HCEC 1CT (cell line): ENCODE measurements at places on chromosomes 2 and 18.

DNA sequence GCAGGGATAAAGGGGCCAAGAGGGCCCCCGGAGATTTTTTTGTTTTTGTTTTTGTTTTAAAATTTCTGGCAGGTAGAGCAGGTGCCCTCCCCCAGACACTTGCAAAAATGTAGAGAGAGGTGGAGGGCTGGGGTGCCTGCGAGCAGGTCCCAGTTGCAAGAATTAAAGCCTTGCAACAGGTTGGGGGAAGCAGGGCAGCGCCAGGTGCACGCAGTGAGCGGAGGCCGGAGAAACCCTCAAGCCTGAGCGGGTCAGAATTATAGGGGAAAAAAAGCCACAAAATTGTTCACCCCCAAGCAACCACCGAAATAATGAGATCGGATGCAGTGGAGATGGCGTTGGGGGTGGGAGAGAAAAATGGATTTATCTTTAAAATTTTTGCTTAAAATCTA, 527 bp downstream of the IGFBP5 start:
- no peak for DNase-seq

GRCh38 chr2:74216642-74217041, 18.2 kb downstream of the MTHFD2 start:
- DNase-seq = no peak

DNA sequence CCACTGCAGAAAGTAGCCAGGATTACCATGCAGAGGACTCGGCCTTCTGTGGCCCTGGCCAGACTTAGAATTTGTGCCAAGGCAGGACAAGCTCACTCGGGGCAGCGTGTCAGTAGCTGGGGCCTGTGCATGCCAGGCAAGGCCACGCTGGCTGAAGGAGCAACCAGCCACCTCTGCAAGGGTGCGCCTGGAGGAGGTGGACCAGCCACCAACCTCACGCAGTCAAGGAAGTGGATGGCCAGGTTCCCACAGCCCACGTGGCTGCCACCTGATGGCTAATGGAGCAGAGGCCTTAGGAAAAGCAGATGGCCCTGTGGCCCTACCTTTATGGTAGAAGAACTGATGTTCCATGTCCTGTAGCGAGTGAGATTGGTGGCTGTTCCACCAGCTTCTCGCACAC, 107.9 kb downstream of the CCDC74A start:
- no peak for DNase-seq

DNA sequence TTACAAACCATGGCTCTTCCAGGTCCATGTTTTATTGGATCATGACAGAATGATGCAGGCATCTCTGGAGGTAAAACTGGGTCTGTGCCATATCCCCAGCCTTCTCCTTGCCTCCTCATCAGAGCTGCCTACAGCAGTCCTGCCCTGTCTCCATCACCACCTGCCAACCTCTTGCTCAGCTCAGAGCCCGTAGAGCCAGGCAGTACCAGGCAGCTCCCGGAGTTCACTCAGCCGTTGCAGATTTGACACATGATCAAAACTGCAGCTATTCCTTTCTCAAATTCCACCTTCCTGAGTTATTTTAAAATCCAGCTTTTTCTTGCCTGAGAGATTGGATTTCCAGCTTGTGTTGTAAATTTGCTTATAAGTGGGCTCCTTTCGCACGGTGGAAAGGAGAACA, 218.2 kb upstream of the CELF4 start:
- no peak for DNase-seq

DNA sequence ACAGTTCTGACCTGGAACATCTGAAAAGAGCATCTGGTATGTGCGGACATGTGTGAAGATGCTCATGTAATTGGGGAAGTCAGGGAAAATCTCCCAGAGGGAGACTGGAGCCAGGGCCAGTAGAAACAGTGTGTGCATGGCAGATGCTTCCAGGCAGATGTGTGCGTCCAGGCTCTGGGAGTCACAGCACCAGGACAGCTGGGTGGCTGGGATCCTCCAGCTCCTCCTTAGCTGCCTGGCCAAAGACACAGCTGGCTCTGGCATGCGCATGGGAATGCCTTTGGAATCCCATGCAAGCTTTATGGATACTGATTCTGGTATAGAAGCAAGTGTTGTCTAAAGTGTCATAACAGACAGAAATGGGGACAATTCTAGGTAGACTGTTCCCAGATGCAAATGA, 369.7 kb downstream of the INSIG2 start:
- no peak for DNase-seq

DNA sequence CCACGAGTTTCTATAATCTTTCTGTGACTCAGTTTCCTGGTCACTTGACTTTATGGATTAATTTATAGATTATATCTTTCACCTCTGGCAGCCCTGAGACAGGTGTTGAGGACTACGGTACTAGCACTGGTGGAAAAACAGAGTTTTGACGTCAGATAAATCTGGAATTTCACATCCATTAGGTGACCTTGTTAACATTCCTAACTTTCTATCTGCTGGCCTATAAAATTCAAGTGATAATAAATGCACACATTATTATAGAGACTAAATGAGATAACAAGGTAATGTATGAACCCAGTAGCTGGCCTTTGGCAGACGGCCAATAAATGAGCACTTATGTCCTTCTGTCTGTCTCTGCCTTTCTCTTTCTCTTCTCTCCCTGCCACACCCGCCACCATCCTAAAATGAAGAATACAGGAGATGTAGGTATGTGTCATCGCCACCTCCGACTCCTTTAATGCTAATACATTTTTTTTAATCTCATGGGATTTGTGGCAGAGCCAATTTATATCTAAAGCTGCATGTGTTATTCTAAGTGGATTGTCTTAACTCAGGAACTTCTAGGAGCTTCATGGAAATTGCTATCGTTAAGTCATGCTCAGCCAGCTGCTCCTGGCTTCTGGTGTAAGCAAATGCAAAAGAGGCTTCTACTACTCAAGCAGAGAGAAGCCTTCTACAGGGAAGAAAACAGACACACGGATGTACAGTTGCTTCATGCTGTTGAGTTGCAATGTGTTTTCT, 2.3 kb downstream of the TM4SF20 start:
- DNase-seq = no peak

- DNase-seq = no peak
Observed at GRCh38 chr2:174544156-174544555, 53.4 kb downstream of the WIPF1 start.

DNA sequence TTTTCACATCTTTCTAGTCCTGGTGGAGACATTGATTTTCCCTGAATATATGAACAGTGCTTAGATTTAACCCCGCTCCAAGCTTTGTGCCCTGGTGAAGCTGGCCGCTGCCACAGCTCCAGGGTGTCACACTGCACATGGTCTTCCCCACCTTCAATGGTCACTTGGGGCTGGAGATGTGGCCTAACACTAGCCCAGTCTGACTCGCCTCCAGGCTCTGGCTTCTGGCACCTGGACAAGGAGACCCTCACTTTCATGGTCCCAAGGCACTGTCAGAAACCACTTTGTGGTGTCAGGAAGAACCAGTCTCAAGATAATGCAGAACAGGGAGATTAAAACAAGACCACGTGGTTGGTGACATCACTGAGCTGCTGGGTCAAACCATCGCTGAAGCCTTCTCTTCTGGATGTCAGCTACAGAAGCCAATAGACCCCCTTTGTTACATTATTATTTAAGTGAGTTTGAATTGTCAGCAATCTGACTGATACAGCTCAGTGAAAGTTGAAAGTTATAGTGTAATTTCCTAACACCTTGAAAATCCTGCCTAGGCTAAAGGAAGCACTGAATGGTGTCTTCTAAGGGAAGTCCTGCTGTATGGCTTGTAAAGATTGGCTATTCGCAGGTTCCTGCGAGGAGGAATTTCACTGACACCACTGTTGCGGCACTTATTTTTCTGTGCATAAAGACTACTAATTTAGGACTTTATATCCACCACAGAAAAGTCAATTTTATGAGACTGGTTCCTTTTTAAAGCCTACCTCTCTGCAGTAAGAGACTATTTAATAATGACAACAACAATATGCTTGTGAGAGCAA, 55.0 kb upstream of the CTDP1 start:
- DNase-seq = no peak

GRCh38 chr2:233081232-233081730, 21.1 kb downstream of the INPP5D start:
- no peak for DNase-seq

DNA sequence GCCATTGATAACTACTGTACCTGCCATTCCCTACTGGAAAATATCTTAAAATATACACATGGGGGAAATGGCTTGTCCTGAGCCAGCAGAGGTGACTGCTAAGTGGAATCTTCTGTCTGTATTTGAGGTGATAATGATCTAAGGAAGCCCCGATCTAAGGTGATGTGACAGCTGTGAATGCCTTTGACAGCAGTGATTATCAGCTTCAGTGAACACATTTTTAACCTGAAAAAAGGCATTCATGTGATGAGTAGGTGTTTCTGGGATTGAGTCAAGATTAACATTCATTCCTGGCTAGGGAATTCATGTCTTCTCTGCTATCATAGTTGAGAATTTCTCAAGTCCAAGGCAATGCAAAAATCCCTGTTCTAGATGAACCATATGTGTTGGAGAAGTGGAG, 9.1 kb upstream of the MAPRE2 start:
- DNase-seq = no peak

DNA sequence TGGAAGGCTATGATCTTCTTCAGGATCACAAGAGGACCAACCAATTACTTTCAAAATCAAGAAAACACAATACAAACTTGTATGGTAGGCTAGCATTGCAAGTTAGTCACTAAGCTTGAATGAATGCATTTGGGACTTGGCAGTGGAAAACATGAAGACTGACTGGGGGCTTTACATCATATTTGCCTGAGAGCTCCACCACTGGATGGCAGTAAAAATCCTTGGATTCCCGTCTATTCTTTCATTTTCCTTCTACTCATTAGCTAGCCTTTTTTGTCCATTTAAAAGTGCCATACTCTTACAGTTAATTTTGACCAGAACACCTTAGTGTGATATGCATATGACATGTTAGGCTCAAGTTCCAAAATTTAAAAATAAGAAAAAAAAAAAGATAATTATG, 63.5 kb upstream of the RASGRP3 start:
- peak; percentile 70 for DNase-seq

DNA sequence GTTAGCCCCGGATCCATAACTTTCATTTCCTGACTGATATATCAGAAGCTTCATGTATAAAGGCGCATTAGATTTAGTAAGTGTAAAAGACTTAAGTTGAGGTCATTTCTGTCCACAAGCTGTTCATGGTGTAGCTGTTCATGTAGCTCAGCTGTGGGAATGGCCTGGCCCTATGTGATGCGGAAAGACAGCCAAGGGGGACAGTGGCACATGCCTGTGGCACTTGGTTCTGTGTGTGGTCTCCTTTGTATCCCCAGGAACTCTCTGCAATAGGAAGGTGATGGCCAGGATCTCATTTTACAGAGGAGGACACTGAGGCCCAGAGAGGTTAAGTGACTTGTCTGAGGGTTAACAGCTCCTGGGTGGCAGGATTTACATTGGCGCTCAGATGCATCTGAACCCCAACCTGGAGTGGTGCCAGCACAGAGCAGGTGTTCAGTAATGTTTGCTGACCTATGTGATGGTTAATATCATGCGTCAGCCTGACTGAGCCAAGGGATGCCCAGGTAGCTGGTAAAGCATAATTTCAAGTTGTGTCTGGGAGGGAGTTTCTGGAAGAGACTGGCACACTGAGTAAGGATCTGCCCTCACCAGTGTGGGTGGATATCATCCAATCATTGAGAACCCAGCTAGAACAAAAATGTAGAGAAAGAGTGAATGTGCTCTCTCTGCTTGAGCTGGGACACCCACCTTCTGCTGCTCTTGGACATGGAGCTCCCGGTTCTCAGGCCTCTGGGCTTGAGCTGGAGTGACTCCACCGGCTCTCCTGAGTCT, 25.4 kb downstream of the HPCAL1 start:
- DNase-seq = no peak

DNA sequence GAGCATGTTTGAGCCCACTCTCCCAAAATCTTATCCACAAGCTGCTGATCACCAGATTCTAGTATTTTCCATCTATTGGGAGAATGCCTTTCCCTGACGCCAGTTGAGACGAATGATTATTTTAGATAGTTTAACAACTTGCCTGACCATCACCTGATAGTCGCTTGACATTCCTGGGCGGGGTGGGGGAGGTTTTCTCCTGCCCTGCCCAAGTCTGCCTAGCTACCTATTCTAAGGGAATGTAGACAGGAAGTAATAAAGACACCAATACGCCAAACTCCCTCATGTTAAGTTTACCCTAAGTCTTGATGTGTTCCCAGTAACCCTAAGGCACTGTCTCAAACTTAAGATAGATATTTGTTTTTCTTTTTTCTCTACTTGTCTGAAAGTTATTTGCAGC, 4.6 kb upstream of the ACAA2 start:
- no peak for DNase-seq

DNA sequence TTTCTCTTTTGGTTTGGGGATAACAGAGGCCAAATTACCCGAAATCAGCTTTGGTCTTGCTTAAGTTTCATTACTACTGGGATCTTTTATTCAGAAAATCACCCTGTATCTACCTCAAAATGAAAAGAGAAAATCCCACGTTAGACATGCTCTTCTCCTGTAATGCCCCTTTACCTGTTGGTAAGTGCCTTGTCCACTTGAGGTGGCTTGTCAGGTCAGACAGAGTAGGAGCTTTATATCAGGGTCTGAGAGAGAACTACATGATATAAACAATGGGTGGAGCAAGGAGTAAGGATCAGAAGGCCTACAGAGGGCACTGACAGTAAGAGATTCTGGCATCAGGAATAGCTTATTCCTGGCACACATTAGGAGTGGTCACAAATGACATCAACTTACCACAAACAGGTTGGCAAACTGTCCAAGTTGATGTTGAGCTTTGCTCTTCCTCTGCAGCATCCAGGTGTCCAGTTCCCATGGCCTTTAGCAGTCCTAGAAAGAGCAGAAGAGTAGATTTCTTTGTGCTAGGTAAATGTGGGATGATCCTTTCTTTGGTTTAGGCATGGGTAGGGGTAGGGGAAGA, at the start of gene REG1B:
REG1B (minus strand) TSS at position 209 of the 580 bp plus-strand sequence. CDS start 381 bp downstream, outside the sequence.
- no peak for DNase-seq

DNA sequence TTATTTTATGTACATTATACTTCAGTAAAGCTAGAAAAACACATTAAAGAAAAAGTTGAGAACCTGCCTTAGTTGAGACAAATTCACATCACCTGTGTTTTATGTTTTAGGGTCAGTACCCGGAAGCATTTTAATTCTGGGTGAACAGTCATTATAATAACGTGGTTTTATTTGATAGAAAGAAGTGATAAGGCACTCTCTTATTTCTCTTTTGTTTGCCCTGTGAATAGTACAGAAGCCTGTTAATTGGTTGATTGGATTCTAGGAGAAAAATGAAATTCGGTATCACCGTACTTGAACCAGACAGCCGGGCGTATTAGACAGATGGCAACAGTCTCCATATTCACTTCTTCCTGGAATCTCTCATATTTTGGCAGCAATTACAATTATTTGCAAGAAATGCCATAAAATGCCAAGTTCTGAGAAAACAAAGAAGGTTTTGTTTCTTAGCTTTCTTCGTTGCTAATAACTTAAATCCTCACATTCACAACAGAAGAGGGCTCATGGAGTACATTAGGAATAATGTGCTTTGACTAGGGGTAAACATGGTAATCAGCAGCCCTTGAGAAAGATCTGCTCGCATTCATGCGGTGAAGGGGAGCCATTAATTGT, 168.7 kb upstream of the RASGRP3 start:
- DNase-seq = no peak

DNA sequence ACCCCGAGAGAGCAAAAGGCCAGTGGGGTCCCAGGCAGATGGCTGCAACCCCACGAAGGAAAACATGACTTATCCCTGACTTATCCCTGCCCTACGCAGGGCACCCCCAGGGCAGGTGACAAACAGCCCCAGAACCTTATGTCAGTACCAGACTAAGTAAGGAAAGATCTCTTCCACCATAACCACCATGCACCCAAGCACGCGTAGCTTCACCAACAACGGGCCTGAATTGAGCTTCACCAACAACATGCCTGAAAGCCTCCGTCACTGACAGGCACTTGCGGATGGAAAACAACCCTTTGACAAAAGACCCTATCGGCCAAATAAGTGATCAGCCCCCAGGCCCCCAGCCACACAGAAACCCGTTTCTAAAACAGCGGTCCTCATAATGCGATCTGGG, 34.1 kb downstream of the HDAC4 start:
- DNase-seq = no peak
